ENCODE measurements at places on chromosomes 5 and 9. TPM values are rescaled to one million over a fixed set of nuclear protein-coding genes. Genes with fewer than 3 reads are reported as not detected.

ZFP37 gene
- total RNA-seq = 1.4 TPM

BHMT2 gene
- 6.2 TPM for total RNA-seq

STKLD1 gene
- total RNA-seq = 0.26 TPM

CDH9 gene
- not detected for total RNA-seq

AOPEP gene
- total RNA-seq = 24.6 TPM

TEK gene
- 147 TPM for total RNA-seq

LOX gene
- 52.9 TPM for total RNA-seq

ENHO gene
- total RNA-seq = under 0.01 TPM

ANKRD34B gene
- total RNA-seq = not detected

RPL37 gene
- 1,577 TPM for total RNA-seq

ARID3C gene
- 0.25 TPM for total RNA-seq

IFNA21 gene
- not detected for total RNA-seq

LHX3 gene
- not detected for total RNA-seq

CMYA5 gene
- under 0.01 TPM for total RNA-seq

CDHR2 gene
- 0.25 TPM for total RNA-seq

MYO10 gene
- 76.5 TPM for total RNA-seq

BICD2 gene
- total RNA-seq = 46.5 TPM

GARIN3 gene
- total RNA-seq = not detected

DNAJC18 gene
- total RNA-seq = 5.9 TPM

DMAC1 gene
- total RNA-seq = 9.5 TPM

PRR7 gene
- total RNA-seq = 2.2 TPM

ZNF169 gene
- 1.9 TPM for total RNA-seq

TMEM250 gene
- total RNA-seq = 57.1 TPM

LCN15 gene
- 0.13 TPM for total RNA-seq

DNM1 gene
- total RNA-seq = 0.13 TPM

PCDHB5 gene
- 0.51 TPM for total RNA-seq

NR2F1-AS1 gene
- 17.5 TPM for total RNA-seq

MAPKAP1 gene
- 55.9 TPM for total RNA-seq

GALT gene
- total RNA-seq = 23.5 TPM

HRCT1 gene
- 2.6 TPM for total RNA-seq

KCNT1 gene
- total RNA-seq = not detected

MEGF10 gene
- 3.4 TPM for total RNA-seq

ESM1 gene
- 73.0 TPM for total RNA-seq

FBP2 gene
- not detected for total RNA-seq

UNC5A gene
- 0.26 TPM for total RNA-seq

ACTBL2 gene
- not detected for total RNA-seq

EIF4E1B gene
- not detected for total RNA-seq

CSF2 gene
- 0.13 TPM for total RNA-seq
